Activated effector memory CD4-positive, alpha-beta T cell treated with anti-CD3 and anti-CD28 coated beads, Interleukin-2, amount 50 U/mL, for 16 hours (primary cell): ENCODE measurements at places on chromosomes 2 and 18.

DNA sequence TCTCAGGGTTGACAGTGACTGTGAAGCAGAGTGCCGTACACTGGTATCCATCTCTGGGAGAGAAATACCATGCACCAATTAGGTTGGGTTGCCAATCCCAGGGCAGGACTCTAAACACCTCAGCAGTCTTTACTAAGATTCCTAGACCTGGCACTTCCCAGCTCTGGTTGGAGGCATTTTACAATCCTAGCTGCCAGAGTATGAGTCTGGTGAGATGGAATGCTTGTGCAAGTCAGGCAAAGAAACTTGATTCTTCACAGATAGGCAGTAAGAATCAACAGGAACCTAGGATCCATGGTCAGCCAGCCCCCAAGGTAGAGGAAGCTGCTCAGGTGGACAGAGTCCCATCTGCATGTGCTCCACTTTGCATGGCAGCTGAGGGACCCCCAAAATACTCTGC is 6.0 kb upstream of the UGT1A5 start:
- no peak for DNase-seq

GRCh38 chr2:232527905-232528470 is 2.0 kb downstream of the CHRND start:
- DNase-seq = no peak

GRCh38 chr2:45622336-45623075 is 11.4 kb upstream of the SRBD1 start:
- no peak for DNase-seq

DNA sequence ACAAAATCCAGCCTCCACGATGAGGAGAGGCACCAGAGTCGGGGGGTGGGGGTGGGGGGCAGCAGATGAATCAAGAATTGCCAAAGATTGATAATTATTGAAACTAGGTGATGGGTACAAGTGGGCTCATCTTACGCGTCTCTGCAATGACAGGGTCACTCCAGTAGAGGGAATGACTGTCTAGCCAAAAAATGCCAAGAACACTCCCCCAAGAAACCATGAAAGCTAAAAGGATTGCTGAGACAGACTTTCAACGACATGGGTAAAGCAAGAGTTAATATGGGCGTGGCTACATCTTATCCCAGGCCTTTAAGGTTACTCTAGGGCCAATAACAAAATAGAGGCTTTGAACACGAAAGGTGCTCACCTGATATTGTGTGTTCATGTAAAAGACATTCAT is 86.5 kb downstream of the STK39 start:
- DNase-seq = no peak

DNA sequence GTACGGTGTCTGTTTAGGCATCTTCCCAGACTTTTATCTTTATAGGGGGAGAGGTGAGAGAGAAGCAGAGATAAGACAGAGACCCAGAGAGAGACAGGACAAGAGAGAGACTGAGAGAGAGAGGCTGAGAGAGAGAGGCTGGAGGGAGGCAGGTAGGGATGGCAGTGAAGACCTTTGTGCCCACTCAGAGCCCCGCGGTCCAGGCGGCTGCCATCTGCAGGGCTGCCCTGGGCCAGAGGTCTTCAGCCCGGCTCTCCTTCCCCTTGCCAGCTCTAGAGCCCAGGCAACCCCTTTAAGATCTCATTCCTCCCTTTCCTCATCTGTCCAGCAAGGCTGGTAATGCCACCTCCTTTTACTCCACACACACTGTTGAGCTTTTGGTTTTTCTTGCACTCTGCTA is 610.0 kb downstream of the GALR1 start:
- no peak for DNase-seq

DNA sequence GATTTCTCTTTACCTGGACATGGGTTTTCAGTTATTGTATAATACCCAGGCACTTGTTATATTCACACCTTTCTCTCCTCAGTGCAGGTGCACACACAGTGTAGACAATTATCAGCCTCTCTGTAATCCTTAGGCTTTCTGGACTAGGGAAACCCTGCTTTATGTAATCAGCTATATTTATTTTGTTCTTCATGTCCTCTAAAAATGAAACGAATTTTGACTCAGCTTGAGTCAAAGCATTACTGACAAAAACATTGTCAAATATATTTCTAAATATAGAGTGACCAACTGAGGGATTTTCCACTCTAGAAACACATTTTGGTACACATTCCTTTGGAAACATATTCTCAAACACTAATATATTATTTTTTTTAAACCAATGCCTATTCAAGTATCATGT is 144.8 kb upstream of the GULP1 start:
- DNase-seq = no peak

DNA sequence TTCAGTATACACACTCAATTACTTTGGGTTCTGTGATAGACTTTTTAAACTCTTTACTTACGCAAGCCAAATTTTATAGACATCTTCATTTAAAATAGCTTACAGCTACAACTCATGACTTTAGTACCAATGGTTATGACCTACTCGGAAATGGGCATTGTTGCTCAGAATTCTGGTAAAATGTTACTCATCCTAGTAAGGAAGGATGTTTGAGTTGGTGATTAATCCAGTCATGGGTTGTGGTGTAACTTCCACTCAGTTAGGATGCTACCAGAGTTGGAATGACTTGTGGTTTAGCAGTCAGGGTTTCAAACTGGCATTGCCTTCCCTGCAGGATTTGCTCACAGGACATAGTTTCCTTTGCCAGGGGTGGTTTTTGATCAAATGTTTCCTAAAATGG is 7.4 kb upstream of the NPC1 start:
- DNase-seq = no peak

- no peak for DNase-seq
These were observed 275.3 kb downstream of the HRH4 start for GRCh38 chr18:24735624-24736231.

GRCh38 chr2:38030635-38031355 is 45.2 kb downstream of the CYP1B1 start:
- no peak for DNase-seq

GRCh38 chr2:120289221-120289906 is 36.7 kb downstream of the RALB start:
- DNase-seq = no peak

- no peak for DNase-seq
These were observed 52.1 kb downstream of the NFATC1 start for GRCh38 chr18:79447703-79448367.

GRCh38 chr2:48249025-48249424 is 280.9 kb upstream of the STON1 start:
- DNase-seq = no peak

DNA sequence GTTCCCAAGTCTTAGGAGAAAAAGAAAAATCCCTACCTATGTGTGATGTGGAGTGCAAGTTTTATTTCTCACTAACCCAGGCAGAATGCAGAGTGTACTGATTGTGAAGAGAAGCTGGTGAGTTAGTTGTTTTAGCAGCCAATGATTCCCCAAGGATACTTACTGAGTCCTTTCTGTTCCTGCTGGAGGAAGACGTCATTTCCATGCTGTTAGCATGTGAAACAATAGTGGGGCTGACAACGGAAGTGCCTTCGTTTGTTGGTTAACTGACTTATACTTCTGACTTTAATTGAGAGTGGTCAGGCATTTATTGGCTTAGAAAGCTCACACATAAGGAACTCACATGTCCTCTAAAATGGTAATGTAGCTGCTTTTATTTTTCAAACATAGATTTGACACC is 180.6 kb downstream of the MC4R start:
- DNase-seq = no peak

DNA sequence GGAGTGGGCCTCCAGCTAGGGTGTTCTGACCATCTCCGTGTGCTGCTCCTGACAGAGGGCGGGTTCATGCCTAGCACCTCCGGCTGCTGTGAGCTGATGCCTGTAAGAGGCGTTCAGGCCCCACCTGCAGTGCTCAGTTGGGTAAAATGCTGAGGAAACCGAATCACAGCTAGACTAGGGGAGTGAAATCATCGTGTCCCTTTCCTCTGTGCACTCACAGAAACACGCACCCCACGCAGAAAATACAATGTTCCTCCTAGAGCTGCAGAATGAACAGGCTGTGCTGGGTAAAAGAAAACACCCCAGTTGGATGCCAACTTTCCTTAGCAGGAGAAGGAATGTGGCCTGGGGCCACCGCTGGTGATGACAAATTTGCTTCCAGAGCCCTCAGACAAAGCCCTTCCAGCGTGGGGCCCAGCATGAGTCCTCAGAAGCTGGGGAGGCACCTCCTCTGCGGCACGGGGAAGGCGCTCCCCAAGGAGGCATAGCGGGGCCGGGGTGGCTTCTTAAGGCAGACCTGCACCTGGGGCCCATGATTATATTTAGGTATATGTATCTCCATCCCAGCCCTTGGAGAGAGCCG is 16.3 kb upstream of the ARHGEF4 start:
- no peak for DNase-seq

DNA sequence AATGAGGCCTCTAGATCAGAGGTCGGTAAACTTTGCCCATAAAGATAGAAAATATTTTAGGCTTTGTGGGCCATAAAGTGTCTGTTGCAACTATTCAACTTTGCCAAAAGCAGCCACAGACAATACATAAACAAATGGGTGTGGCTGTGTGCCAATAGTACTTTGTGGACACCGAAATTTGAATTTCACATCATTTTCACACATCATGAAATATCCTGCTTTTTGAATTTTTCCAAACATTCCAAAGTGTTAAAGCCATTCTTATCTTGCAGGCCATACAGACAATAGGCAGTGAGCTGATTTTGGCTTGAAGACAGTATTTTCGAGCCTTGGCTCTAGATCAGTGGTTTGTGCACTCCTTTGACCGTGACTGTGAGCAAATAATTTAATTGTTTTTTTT is 51.1 kb upstream of the EPC2 start:
- DNase-seq = no peak

GRCh38 chr2:134500211-134500935 is 218.4 kb downstream of the TMEM163 start:
- DNase-seq = no peak

- no peak for DNase-seq
These were observed 12.6 kb upstream of the EVA1A start for GRCh38 chr2:75573145-75573878.

DNA sequence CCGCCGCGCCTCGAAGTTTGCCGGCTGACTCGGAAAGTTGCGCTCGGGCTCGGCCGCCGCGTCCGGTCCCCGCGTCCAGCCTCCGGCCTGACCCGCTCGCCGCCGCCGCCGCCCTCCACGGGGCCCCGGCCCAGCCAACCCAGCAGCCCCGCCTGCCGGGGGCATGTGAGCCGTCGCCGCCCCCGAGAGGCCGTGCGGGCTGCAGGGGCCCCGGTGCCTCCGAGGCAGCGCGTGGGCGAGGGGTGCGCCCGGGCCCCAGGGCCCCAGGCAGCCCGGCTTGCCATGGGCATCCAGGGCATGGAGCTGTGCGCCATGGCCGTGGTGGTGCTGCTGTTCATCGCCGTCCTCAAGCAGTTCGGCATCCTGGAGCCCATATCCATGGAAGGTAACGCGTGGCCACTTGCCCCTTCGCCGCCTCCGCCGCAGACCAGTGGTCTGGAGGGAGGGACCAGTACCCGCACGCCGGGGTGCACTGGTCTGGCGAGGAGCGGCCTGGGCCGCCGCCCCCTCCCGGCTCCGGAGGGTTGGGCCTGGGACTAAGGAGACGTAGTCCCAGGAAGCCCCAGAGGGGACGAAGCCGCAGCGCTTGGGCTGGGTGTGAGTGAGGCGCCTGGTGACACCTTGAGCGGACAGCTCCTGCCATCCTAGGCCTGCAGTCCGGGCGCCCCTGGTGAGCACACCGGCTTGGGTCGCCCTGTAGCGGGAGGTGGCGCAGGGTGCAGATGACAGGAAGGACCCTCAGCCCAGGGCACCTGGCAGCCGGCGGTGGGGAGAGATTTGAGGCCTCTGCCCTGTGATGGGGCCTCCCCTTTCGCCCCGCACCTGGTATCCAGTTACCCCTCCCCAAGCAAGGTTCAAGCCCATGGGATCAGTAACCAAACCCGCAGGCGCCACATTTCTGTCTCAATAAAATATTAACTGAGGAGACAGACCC is 49.9 kb downstream of the KCNIP3 start:
- DNase-seq = peak; percentile 61

DNA sequence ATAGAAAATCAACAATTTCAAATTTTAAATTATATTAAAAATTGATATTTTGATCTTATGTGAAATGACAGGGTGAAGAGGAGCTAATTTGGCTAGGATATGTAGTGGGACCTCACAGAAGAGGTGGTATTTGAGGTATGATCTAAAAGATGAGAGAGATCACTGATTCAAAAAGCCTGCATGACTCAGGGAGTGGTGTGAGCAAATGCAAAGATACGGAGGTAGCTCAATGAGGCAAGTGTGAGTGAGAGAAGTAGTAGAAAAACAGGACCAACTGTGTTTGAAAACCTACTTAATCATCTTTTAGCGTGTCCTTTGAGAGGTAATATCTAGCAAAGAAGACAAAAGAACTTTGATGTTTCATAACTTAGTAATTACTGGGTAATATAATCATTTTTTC is 557.5 kb downstream of the DSC3 start:
- DNase-seq = no peak

GRCh38 chr2:25252291-25253152 is 84.1 kb upstream of the POMC start:
- peak; percentile 86 for DNase-seq
